Lung (tissue), 17 donors: ENCODE measurements at places on chromosomes 7 and 10. TPM values are rescaled to one million over a fixed set of nuclear protein-coding genes. Genes with fewer than 3 reads are reported as not detected.

- DNase-seq, result peak; percentile 74
Observed at GRCh38 chr7:1169409-1170368, 9.7 kb upstream of the ZFAND2A start.

DNA sequence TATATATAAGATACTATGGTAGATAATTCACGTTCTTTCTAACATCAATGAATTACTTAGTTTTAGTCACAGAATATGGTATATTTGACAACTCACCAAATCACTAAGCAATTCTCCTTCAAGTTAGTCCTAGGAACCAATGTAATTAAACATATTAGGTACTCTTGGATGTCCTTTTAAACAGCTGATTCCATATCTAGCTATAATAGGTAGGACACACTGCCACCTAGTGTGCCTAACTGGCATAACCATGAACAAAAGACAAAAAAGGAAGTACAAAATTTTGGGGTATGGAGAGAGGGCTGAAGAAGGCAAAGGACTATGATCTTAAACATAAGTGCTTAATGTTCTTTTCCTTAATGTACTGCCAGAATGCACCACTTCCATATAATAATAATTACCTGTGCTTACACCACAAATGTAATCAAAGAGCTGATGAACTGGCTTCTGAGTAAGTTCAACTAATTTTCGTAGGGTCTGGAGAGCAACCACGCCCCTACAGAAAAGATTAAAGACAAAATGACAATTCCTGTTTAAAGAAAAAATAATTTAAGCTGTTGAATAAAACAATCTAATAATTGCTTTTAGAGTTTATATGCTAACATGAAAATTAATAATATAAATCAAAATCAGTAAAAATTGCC is 28.7 kb downstream of the PNPLA8 start:
- peak; percentile 34 for DNase-seq

DNA sequence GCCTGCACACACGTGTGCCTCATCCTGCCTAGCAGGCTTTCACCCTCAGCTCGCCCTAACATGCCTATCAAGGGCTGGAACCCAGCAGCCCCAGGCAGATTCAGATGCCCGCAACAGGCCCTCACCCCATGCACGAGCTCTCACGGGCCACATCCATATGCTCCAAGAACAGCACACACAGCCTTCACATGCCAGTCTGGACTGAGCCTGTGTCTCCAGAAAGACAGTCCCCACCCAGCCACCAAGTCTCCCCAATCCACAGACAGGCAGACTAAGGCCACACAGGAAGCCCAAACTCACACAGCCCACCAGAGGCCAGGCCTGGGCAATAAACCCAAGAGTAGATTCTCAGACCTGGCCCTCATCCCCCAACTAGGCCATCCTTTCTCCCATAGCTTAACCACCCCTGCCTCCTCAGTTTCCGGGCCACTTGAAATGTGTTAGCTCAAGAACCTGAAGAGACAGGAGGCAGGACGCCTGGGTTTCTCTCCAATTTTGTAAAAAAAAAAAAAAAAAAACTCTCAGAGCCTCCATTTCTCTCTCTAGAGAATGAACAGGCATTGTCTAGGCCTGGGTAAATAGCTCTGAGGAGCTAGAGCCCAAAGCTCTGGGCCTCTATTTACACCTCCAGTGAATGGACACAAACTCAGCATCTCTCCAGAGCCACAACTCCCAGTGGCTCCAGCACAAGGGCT is 6.8 kb downstream of the LDB1 start:
- DNase-seq, result no peak

The SLC13A1 gene
- total RNA-seq, result not detected

- no peak for DNase-seq
Observed at GRCh38 chr10:69955897-69956740, 96.5 kb upstream of the MACROH2A2 start.

The CNPY1 gene
- total RNA-seq, result not detected

DNA sequence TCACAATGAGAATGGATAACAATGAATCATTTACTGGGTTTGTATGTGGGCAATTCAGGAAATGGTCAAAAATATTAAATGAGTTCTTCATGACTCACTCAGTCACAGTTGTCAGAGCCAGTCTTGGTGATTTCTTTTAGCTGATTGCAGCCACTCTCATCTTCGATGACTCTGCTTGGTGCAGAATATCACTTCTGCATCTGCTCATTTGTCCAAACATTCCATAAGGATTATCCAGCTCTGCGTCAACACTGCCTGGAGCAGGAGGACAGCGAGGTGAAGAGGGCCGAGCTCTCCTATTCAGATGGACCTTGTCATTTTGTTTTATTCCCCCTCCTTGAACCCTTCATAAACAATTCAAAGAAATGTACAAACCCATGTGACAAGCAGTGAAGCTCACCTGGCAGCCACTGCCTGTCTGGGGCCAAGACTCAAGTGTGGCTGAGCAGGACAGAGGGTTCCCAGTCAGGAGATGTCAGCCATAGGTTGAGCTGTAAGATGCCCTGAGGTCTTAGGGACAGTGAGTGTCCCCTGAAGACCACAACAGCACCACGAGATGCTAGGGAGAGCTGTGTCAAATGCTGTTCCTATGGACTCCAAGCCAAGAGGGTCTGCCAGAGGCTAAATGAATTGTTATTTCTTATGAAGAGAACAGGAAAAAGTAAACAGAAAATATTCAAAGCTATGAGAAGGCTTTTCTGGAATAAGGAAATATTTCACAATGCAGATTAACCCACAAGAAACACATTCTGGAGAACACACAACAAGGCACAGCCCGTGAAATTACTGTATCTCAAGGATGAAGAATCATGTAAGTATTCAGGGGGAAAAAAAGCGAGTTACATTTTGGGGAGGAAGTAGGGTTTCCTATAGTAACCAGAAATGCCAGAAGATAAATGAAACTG is 33.1 kb upstream of the EGFR start:
- DNase-seq, result no peak

The ASIC3 gene
- total RNA-seq, result 0.37 TPM

GRCh38 chr7:9488555-9488954 is 1055.1 kb downstream of the NXPH1 start:
- DNase-seq, result no peak

- DNase-seq, result peak; percentile 34
Observed at GRCh38 chr7:108623220-108623619, 53.5 kb downstream of the DNAJB9 start.
